HFFc6 (cell line): ENCODE measurements at places on chromosomes 12 and 14. TPM values are rescaled to one million over a fixed set of nuclear protein-coding genes. Genes with fewer than 3 reads are reported as not detected.
A peak's percentile ranks its signal among the peaks of the same experiment; 100 is the strongest.

GRCh38 chr12:105983622-105984320 lies 155.0 kb downstream of the NUAK1 start:
- DNase-seq: peak; percentile 80

GRCh38 chr12:46107591-46107990 lies 117.2 kb upstream of the SCAF11 start:
- DNase-seq: no peak

DNA sequence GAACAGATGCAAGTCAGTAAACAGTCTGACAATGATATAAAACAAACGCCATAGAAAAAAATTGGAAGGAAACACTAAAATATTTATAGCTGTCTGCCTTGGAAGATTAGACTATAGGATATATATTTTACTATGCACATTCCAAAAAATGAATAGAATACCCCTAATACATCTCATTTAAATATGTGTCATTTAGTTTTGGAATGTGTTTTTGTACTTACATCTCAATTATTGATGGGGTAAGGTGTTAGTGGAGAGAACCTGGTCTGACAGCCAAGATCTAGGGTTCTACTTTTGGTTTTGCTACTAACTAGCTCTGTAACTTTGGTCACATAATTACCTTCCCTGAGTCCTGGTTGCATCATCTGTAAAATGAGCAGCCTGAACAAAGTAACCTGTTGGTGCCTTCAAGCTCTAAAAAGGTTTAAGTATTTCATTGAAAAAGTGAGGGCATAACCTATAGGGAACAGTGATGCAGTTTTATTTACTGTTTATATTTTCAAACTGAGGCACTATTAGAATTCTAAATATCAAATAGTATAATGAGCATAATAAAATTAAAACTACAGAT lies 28.6 kb upstream of the SLC6A13 start:
- DNase-seq: no peak

GRCh38 chr14:101234244-101234937 lies 326.9 kb upstream of the DIO3 start:
- DNase-seq: no peak

DNA sequence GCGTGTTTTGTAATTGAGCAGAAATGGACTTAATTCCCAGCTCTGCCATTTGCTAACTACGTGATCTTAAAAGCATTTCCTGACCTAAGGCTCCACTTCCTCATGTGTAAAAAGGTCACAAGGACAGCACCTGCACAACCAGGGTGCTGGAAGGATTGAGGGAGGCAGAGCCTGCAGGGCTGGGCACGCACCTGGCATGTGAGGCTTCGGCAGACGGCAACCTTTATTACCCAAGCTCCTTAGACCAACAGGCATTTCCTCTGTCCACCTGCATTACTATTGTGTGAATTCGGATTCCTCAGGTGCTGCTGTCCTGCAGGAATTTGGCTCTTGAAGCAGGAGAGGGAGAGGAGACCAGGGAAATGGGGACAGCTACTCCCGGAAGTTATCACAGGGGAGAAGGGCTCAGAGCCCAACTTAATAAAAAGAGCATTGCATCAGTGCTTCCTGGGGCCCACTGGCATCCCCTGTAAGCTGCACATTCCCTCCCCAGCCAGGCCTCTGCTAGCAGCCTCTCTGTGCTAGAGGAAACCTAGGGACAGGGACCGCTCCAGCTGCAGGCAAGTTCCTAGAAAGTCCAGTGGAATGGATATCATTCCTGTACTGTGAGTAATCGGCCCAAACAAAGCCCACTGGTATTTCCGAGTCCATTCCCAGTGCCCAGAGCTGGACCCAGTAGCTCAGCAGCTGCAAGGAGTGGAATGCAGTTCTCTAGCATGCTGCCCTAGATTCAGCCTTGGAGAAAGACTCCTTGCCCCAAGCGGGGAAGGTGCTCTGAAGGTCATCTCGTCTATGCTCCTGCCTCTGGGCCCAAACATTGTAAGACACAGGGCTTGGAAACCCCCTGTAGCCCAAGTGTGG lies 157.1 kb upstream of the CCND2 start:
- DNase-seq: peak; percentile 78

DNA sequence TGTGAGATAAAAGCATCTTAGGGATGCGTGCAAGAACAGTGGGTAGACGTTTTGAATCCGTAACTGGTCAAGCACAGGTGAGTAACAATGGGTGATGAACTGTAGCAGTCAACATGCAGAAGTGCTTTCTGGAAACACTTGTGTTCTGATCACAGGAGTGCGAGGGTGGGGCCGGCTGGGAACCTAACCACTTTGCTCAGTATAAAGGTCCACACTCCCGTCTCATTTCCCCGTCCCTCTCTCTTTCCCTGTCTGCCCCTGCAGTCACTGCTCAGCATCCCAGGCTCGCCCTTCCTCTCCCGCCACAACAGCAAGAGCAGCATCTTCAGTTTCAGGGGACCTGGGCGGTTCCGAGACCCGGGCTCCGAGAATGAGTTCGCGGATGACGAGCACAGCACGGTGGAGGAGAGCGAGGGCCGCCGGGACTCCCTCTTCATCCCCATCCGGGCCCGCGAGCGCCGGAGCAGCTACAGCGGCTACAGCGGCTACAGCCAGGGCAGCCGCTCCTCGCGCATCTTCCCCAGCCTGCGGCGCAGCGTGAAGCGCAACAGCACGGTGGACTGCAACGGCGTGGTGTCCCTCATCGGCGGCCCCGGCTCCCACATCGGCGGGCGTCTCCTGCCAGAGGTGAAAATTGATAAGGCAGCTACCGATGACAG lies 127.1 kb downstream of the FIGNL2 start:
- no peak for DNase-seq

GRCh38 chr12:100573292-100574186 lies at the start of gene GAS2L3:
GAS2L3 (plus strand) TSS chr12:100573684; CDS start chr12:100594905, 21,221 bp downstream.
- DNase-seq: peak; percentile 71

GRCh38 chr12:131699434-131699833 lies 11.5 kb upstream of the SFSWAP start:
- no peak for DNase-seq

The OAS2 gene
- total RNA-seq: 0.28 and 0.42 TPM in 2 replicates

The RDH12 gene
- total RNA-seq: not detected in 3 replicates

- DNase-seq: no peak
Measured at GRCh38 chr12:22494319-22494718, 50.0 kb downstream of the C2CD5 start.

GRCh38 chr14:29847056-29847380 lies 80.6 kb downstream of the PRKD1 start:
- DNase-seq: no peak

- DNase-seq: no peak
Measured at GRCh38 chr12:50979369-50980052, 27.2 kb downstream of the HIGD1C start.

- DNase-seq: no peak
Measured at GRCh38 chr14:23572524-23572828, 4.9 kb upstream of the AP1G2 start.

DNA sequence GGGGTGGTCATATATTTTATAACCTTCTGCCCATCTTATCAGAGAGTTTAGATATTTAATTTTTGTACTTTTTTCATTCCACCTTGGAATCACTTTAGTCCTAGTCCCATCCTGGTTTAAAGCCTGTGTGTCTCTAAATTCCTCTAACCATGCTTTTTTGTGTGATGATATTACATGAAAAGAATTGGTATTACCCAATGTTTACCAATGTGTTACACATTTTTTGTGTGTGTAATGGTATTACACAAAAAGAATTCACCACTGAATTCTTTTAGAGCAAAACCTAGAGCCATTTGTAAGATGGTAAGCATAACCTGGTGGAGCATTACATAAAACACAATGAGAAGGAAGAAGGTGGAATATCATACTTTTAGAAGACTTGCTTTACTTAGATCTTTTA lies 77.5 kb downstream of the FAR2 start:
- no peak for DNase-seq

GRCh38 chr12:122849352-122850047 lies 14.2 kb downstream of the HIP1R start:
- DNase-seq: no peak

DNA sequence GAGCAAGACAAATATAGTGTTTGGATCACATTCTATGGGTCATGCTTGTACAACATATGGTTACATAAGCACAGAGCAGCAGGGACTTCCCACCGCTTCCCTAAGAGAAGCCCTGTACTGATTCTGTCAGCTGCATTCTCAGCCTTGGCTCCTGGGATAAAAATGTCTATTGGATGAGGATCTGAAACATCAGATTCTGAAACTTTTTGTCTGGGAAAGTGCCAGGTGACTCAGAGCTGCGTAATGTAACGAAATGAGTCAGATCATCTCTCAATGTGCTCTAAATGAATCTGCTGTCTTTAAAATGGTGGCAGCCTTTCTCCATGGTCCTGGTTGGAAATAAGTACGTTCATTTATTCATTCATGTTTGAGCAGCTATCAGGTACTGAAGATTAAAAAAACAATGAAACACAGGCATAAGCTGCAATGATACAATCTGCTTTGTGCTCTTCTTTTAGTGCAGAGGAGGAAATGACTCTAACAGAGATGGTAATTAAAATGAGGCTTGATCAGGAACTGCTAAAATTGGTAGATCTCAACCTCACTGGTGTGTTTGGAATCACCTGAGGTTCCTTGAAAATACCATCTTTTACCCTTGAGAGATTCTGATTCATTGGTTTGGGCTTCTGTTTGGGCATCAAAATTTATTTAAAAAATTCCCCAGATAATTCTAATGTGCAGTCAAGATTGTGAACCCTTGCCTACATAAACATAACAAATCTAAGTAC lies 99.1 kb upstream of the NAP1L1 start:
- peak; percentile 96 for DNase-seq

GRCh38 chr12:114328292-114328691 lies 77.7 kb downstream of the TBX5 start:
- no peak for DNase-seq

The NCOR2 gene
- total RNA-seq: 217 to 238 TPM (median 218 TPM) in 3 replicates

The ARHGAP9 gene
- total RNA-seq: 0.07 to 0.45 TPM (median 0.21 TPM) in 3 replicates

DNA sequence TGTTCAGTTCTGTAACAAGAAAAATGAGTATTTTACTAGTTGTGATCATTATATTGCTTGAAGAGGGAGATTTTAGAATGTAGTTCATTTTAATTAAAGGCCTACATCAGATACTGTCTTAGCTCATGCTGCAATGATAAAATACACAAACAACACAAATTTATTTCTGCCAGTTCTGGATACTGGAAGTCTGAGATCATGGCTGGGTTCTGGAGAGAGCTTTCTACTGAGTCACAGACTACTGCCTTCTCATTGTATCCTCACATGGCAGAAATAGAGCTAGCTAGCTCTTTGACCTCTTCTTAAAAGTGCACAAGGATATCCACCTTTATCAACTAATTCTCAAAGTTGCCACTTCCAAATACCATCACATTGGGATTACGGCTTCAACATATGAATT lies 53.8 kb downstream of the MIS18BP1 start:
- peak; percentile 51 for DNase-seq

DNA sequence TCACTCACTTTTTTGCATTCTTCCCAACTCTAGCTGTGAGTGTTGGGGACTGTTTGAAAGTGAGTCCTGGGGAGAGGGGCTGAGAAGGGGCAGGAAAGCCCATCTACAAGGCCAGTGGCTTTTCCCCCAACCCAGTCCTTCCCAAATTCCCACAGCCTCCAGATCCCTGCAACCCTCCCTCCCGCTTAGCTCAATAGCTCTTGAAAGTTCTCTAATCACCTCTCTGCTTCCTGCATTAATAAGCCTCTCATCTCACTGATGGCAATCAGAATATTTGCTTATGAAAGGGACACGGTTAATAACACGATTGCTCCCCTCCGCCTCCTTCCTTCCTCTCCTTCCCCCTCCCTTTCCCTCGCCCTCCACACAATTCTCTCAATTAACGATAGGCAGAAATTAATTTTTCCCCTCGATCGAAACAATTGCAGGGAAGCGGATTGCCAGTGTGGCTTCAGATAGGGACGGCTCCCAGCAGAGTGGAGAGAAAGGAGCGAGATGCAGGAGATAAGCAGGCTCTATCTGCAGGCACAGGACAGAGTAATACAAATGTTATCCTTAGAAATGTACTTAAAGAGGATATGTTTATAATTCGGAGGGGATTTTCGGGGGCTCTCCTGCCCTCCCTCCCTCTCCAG lies 15.1 kb upstream of the GPATCH2L start:
- no peak for DNase-seq

- no peak for DNase-seq
Measured at GRCh38 chr12:128009108-128009507, 257.9 kb upstream of the TMEM132C start.

- no peak for DNase-seq
Measured at GRCh38 chr12:92503029-92503931, 199.5 kb upstream of the PLEKHG7 start.

The LBHD2 gene
- total RNA-seq: not detected in 3 replicates

- no peak for DNase-seq
Measured at GRCh38 chr12:47111392-47111778, 31.6 kb upstream of the AMIGO2 start.

- DNase-seq: no peak
Measured at GRCh38 chr14:53365486-53366130, 212.5 kb upstream of the DDHD1 start.

The KLRK1 gene
- total RNA-seq: not detected in 2 replicates

The PAH gene
- not detected in 3 replicates for total RNA-seq

DNA sequence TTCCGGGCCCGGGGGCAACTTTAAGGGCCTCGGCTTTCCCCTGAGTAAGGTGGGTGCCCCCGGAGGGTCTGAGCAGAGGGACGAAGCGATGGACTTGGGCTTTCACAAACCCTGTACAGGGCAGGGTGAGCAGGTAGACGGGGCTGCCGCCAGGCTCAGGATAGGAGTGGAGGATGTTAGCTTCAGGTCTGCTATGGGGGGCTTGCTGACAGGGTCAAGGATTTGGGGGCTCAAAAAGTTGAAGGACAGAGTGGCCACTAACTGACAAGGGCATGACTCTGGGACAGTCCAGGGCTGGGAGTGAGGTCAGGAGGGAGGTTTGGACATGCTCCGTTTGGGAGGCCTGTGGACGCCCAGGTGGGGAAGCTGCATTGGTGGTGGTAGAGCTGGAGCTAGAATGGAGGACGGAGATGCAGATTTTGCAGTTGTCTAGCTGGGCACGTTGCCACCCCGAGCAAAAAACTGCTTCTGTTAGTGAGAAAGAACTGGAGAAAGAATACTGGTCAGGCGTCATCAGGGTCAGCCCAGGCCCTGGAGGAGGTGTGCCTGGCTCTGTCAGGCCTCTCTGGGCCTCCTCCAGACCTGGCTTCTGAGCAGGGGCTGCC lies 113.3 kb downstream of the ADGRD1 start:
- DNase-seq: no peak

GRCh38 chr14:82854131-82854530 lies 1320.5 kb upstream of the SEL1L start:
- DNase-seq: no peak

- DNase-seq: peak; percentile 76
Measured at GRCh38 chr12:89453121-89453978, 71.2 kb downstream of the GALNT4 start.
